ENCODE measurements at places on chromosomes 4 and X.

GRCh38 chrX:13120017-13120416, 75.6 kb upstream of the FAM9C start:
- peaks cover 8% of the 10 kb centered on the region for H3K36me3 ChIP-seq
- no peaks in the 10 kb centered on the region for H3K27me3 ChIP-seq
- H3K4me3 ChIP-seq, result no peak overlapping the region
- DNase-seq, result no peak
- H3K27ac ChIP-seq, result no peak overlapping the region

GRCh38 chr4:139552517-139553307, 3.3 kb downstream of the SETD7 start:
- H3K4me1 ChIP-seq, result peaks cover 39% of the 10 kb centered on the region
- DNase-seq, result no peak
- H3K4me3 ChIP-seq, result no peak overlapping the region
- H3K27ac ChIP-seq, result no peak overlapping the region
- no peaks in the 10 kb centered on the region for H3K36me3 ChIP-seq

DNA sequence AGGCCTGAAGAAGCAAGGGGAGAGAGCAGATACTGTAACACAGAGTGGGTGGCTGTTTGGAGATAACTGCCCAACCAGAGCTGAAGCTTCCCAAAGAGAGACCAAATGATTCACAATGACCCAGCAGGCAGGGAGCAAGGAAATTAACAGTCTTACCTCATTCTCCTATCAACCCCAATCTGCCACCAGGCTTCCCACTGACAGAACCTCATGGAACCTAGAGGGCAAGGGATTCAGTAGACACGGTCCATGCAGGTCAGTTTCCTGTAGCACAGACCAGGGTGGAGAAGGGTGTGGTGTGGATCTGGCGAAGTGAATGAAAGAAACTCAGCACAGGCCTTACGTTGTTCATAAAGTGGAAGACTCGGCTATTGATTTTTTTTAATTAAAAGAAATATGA, 60.7 kb upstream of the ALB start:
- no peaks in the 10 kb centered on the region for H3K36me3 ChIP-seq
- H3K27me3 ChIP-seq, result peaks cover 5% of the 10 kb centered on the region
- H3K4me1 ChIP-seq, result no peaks in the 10 kb centered on the region
- H3K4me3 ChIP-seq, result no peak overlapping the region

DNA sequence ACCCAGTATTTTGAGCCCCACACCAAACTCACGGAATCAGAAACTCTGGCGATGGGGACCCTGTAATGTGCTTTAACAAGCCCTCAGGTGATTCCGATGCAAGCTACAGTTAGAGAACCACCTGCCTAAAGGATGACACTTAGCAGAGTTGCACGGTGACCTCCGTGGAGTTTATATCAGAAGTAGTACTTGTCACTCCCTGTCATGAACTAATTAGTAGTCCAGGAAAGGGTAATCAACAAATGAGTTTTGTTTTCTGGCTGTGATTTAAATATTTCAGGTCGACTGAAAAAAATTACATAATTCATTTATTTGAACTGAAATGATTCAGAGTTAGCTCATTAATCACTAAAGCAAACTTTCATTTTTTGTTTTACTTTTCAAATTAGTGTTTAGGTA, 56.4 kb downstream of the TMA16 start:
- H3K27ac ChIP-seq, result no peak overlapping the region
- no peak overlapping the region for H3K4me3 ChIP-seq
- H3K4me1 ChIP-seq, result peaks cover 6% of the 10 kb centered on the region
- H3K27me3 ChIP-seq, result peaks cover 3% of the 10 kb centered on the region

- H3K4me3 ChIP-seq, result no peak overlapping the region
- H3K4me1 ChIP-seq, result no peaks in the 10 kb centered on the region
- H3K27ac ChIP-seq, result no peak overlapping the region
- no peak for DNase-seq
Observed at GRCh38 chrX:138986866-138987265, 275.3 kb upstream of the FGF13 start.

- no peaks in the 10 kb centered on the region for H3K36me3 ChIP-seq
- DNase-seq, result no peak
- H3K27ac ChIP-seq, result no peak overlapping the region
Observed at GRCh38 chr4:140168936-140169335, 15.0 kb upstream of the MAML3 start.

GRCh38 chrX:56268888-56269287, 36.7 kb downstream of the KLF8 start:
- no peaks in the 10 kb centered on the region for H3K27me3 ChIP-seq
- peaks cover 13% of the 10 kb centered on the region for H3K4me1 ChIP-seq
- DNase-seq, result no peak
- no peak overlapping the region for H3K27ac ChIP-seq

DNA sequence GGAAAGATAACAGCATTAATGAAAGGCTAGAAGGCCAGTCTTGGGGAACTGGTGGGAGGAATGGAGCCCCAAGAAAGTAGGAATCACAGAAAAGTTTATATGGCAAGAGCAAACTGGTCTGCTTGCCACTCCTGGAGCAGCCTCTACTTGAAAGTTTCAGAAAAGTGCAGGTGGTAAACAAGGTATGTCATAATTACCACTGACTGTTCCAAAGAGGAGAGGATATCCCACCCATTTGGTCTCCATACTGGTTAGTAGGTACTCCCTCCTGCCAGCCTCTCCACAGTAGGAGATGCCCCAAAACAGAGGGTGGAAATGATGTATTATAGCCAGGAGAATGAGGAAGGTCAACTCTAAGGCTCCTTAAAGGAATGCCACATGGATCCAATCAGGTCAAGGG, 145.1 kb downstream of the INPP4B start:
- H3K27me3 ChIP-seq, result no peaks in the 10 kb centered on the region
- no peak overlapping the region for H3K27ac ChIP-seq
- no peak for DNase-seq
- peaks cover 49% of the 10 kb centered on the region for H3K4me1 ChIP-seq
- H3K36me3 ChIP-seq, result peaks cover 1% of the 10 kb centered on the region
- no peak overlapping the region for H3K4me3 ChIP-seq

GRCh38 chrX:133838761-133839676, 146.4 kb downstream of the GPC3 start:
- no peak overlapping the region for H3K4me3 ChIP-seq
- no peaks in the 10 kb centered on the region for H3K36me3 ChIP-seq
- no peak for DNase-seq
- H3K4me1 ChIP-seq, result no peaks in the 10 kb centered on the region
- no peaks in the 10 kb centered on the region for H3K27me3 ChIP-seq
- H3K27ac ChIP-seq, result no peak overlapping the region

- no peak for DNase-seq
- no peaks in the 10 kb centered on the region for H3K4me1 ChIP-seq
- peaks cover 73% of the 10 kb centered on the region for H3K27me3 ChIP-seq
- H3K27ac ChIP-seq, result no peak overlapping the region
- H3K36me3 ChIP-seq, result peaks cover 2% of the 10 kb centered on the region
- no peak overlapping the region for H3K4me3 ChIP-seq
Observed at GRCh38 chr4:146634825-146635224, 3.9 kb upstream of the POU4F2 start.

DNA sequence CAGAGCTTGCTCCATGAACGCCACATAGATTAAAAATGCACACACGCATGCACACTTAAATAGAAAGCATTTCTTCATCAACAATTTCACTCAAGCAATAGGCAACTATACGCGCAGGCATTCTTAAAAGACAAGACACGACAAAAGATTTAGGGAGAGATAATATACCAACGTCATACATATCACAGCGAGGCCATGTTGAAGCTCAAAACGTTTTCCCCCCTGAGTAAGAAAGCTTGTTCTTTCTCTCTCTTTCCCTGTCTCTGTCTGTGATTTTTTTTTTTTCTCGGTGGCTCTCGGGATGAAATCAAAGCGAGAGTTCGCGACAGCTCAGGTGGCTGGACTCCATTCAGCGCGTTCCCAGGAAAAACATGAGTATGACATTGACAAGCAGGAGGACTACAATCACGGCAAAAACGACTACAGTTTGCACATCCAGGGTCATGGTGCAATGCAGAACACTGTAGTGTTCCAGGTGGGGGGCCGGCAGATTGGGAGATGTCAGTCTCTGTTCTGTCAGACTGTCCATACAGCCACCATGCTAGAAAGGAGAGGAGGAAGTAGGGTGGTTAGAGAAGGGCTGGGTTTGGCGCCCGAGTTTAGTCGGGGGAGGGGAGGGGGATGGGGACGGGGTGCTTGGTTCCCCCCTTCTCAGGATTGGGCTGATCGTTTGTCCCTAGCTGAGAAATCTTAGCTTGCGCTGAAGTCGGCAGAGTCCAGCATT, 30.7 kb downstream of the ARHGEF9 start:
- H3K36me3 ChIP-seq, result no peaks in the 10 kb centered on the region
- peak overlapping the region; percentile 94 for H3K27ac ChIP-seq
- DNase-seq, result no peak
- peaks cover 62% of the 10 kb centered on the region for H3K4me1 ChIP-seq

Measured in activated T-helper 1 cell treated with anti-CD3 and anti-CD28 coated beads, Interleukin-12 subunit alpha, Interleukin-12 subunit beta, Interleukin-2, Interleukin-4 antibody, amounts not matched to agents 30 ng/mL and 10 ng/mL and 1 ng/mL, durations not matched to agents 14 hours and 24 hours and 36 hours (primary cell).